ENCODE measurements at places on chromosomes 3 and 15.
A peak's percentile ranks its signal among the peaks of the same experiment; 100 is the strongest.

DNA sequence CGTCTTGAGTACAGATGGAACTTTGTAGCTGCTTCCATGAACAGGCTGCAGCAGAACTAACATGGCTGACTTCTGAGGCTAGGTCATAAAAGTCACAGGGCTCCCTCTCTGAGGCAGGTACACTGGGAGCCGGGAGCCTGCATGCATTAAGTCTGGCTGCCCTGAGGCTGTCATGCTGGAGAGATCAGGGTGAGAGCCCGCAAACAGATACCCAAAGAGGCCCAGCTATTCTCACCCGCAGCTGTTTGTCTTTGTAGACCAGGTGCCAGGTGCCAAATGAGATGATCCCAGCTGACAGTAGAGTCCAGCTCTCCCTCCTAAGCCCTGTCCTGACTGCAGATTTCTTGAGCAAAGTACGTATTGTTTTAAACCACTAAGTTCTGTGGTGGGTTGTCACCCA is 8.6 kb upstream of the SLCO3A1 start:
- no peaks in the 10 kb centered on the region for H3K27me3 ChIP-seq
- H3K4me1 ChIP-seq: peaks cover 21% of the 10 kb centered on the region
- no peak for DNase-seq
- no peaks in the 10 kb centered on the region for H3K36me3 ChIP-seq
- H3K4me3 ChIP-seq: no peak overlapping the region
- H3K27ac ChIP-seq: no peak overlapping the region

GRCh38 chr15:34815836-34816235 is 20.5 kb upstream of the ACTC1 start:
- H3K27ac ChIP-seq: no peak overlapping the region
- no peak overlapping the region for H3K4me3 ChIP-seq

DNA sequence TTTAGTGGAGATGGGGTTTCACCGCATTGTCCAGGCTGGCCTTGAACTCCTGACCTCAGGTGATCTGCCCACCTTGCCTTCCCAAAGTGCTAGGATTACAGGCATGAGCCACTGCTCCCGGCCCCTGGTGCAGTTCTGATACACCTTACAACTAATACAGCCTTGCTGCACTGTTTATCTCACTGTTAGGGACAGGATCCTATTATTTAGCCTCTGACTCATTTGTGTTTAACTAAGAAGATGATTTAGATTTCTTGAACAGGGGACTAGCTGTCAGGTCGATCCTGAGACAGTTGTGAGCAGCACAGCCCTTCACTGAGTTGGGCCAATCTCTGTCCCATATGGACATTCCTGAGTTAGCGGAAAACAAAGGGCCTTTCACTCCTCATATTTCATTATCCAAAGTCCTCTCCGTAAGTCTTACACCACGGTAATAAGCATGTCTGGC is 19.2 kb downstream of the GYG1 start:
- H3K27me3 ChIP-seq: no peaks in the 10 kb centered on the region
- H3K4me1 ChIP-seq: no peaks in the 10 kb centered on the region
- DNase-seq: no peak

- H3K36me3 ChIP-seq: no peaks in the 10 kb centered on the region
- peak overlapping the region; percentile 70 for H3K4me3 ChIP-seq
- no peaks in the 10 kb centered on the region for H3K27me3 ChIP-seq
- peak; percentile 76 for DNase-seq
Measured at GRCh38 chr15:34582461-34583371, 735 bp downstream of the GOLGA8B start.

DNA sequence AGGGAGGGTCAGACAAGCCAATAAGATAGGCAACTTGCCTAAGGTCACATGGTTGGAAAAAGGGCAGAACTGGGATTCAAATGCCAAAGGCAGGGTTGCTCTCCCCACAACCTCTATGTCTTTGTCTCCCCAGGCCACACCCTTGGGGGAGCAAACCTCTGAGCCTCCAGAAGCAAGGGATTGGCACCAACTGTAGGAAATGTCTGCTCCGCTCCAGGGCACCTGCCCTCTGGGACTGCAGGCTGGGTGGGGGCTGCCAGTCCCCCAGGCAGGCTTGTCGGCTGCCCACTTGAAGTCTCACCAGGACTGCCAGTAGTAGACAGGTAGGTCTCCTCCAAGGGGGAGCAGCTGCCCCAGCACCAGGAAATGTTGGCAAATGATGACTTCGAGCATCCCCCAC is 2.0 kb downstream of the FAM3D start:
- peaks cover 2% of the 10 kb centered on the region for H3K4me1 ChIP-seq
- DNase-seq: no peak
- H3K36me3 ChIP-seq: no peaks in the 10 kb centered on the region
- no peak overlapping the region for H3K27ac ChIP-seq
- no peak overlapping the region for H3K4me3 ChIP-seq

- H3K27me3 ChIP-seq: no peaks in the 10 kb centered on the region
- H3K36me3 ChIP-seq: no peaks in the 10 kb centered on the region
- no peak overlapping the region for H3K4me3 ChIP-seq
- DNase-seq: no peak
Measured at GRCh38 chr15:46354443-46354842, 719.6 kb downstream of the SQOR start.

DNA sequence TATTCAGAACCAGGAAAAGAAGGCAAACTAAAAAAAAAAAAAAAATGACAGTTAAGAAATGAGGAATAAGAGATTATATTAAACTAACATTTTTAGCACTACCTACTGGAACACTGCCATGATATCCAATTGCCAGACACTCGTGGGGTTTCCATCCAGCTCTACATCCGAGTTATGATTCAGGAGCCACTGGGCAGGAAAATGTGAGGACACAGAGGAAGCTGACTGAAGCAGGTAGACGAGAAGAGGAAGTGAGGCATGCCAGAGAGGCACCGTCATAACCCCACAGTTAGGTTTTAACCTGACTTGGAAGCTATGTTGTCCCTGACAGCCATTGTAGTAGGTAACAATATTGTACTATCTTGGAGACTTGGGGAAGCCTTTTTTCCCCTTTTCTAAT is 495.0 kb downstream of the NLGN1 start:
- H3K27me3 ChIP-seq: no peaks in the 10 kb centered on the region
- no peaks in the 10 kb centered on the region for H3K4me1 ChIP-seq
- no peaks in the 10 kb centered on the region for H3K36me3 ChIP-seq
- no peak overlapping the region for H3K27ac ChIP-seq
- H3K4me3 ChIP-seq: no peak overlapping the region

GRCh38 chr15:96418146-96418545 is 87.6 kb downstream of the NR2F2 start:
- peaks cover 31% of the 10 kb centered on the region for H3K27me3 ChIP-seq
- H3K36me3 ChIP-seq: no peaks in the 10 kb centered on the region
- peaks cover 2% of the 10 kb centered on the region for H3K4me1 ChIP-seq
- no peak overlapping the region for H3K4me3 ChIP-seq
- DNase-seq: no peak
- H3K27ac ChIP-seq: no peak overlapping the region

All from common myeloid progenitor, CD34-positive (primary cell).